ENCODE measurements at places on chromosomes 1 and 21.

GRCh38 chr1:161364332-161364731 lies 3.3 kb downstream of the CFAP126 start:
- DNase-seq, result no peak

DNA sequence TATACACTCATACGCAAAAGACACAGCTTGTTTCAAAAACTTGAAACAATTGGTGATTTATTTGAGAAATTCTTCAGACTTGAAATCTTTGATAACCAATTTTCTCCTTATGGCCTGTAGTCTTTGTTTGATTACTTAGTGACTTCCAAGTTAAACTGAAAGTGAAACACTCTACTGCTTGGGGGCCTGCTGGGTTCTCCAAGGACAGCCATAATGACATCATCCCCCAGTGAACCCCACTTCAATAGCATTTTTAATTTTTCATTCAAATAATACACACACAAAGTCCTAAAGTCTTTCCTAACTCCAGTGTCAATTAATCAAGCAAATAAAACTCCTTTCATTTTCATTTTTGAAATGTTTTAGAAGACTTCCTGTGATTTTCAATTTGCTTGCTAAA lies 59.2 kb downstream of the KRTAP19-8 start:
- DNase-seq, result no peak

DNA sequence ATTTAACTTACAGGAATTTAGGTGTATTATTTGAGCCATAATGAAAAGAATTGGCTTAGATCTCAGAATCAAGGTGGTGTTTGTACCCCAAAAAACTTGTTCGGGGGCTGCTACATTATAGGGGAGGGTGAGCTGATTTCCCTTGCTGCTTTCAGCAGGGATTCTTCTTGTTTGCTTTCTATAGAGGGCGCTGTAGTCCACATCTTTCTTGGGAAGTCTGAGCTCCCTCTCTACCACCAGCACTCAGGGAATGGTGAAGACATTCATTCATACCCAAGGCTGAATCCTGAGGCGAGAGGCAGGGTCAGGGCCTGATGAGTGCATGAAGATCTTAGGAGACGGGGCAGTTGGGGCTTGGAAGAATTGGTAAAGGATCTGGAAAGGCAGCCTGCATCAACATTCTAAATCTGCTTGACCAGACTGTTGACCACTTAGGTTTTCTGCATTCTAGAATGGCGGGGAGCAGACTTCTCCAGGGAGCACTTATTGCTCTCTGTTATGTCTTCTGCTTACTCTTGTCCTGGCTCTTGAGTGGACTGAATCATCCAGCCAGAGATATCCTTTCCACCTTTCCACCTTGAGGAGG lies 18.9 kb downstream of the SPATA46 start:
- no peak for DNase-seq

- no peak for DNase-seq
Measured at GRCh38 chr1:201496296-201496690, 10.6 kb downstream of the CSRP1 start.

GRCh38 chr1:105485207-105485606 lies 1571.3 kb upstream of the PRMT6 start:
- no peak for DNase-seq

DNA sequence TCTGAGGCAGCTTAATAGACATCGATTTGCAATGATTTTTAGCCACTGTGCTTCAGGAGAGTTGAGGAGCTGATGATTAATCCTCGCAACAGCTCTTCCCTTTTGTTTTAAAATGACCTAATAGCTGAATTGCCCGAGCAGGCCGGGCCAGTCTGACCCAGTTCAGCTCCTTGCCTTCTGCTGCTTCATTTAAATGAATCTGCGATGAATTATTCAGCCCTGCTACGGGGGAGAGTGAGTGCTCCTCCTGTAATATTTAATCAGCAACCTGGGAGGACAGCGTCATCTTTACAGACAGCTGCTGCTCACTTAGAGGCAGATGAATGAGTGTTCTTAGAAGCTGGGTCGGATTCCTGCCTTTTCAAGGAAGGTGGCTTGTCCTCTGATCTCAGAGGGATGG lies 325.1 kb downstream of the CAMTA1 start:
- no peak for DNase-seq

DNA sequence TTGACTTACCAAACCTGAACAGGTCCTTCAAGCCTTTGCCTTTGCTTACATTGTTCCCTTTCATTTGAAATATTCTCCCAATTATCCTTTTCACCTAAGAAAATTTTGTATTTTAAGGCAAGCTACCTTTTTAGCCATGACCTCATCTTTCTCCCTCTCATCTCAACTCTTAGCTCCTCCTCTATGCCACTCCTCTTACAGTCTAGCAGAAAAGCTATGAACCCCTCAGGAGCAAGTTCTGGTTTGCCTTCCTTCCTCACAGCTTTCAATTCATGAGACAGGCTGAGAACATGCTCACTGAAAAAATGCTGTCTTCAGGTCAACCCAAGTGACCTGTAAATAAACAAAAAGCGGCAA lies 8.3 kb upstream of the MUTYH start:
- DNase-seq, result no peak

GRCh38 chr1:210289248-210289647 lies 39.5 kb upstream of the HHAT start:
- no peak for DNase-seq

- no peak for DNase-seq
Measured at GRCh38 chr1:29948581-29948980, 712.3 kb downstream of the PTPRU start.

DNA sequence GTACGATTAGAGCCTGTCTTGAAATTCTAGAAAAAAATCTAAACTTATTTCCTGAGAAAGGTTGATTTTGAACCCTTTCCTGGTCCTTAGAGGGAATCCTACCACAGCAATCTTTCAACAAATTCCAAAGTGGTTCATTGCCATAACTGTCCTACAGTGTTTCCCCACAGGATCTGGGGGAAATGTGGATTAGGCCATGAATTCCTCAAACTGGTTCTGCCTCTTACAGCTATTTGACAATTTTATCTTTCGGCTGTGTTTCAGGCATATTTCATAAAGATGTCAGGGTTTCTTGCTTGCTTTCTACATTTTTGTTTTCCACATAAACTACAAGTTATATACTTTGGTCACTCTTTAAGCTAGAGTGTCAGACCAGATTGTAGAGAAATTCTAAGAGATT lies 544 bp upstream of the ZP4 start:
- DNase-seq, result no peak

DNA sequence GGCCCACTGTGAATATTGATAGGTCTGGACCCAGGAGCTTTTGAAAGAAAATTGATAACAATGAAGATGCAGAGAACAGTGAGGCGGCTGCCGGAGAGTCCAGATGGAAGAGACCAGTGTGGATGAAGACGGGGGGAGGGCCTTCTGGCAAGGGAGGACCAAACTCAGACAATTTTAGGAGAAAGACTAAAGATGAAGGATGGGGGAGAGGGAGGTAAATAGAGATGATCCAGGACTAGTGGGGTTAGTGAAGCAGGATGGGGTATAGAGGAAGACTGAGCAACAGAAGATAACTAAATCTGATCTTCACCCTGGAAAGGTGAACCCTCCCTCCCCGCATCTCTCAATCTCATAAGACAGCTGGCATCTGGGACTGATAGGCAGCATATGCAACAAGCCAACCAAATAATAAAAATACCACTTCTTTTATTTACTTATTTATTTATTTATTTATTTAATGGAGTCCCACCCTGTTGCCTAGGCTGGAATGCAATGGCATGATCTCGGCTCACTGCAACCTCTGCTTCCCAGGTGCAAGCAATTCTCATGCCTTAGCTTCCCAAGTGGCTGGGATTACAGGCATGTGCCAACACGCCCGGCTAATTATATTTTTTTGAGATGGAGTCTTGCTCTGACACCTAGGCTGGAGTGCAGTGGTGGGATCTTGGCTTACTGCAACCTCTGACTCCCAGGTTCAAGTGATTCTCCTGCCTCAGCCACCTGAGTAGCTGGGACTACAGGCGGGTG lies 10.5 kb downstream of the EIF3I start:
- no peak for DNase-seq

- DNase-seq, result no peak
Measured at GRCh38 chr1:55445416-55445815, 230.3 kb upstream of the USP24 start.

DNA sequence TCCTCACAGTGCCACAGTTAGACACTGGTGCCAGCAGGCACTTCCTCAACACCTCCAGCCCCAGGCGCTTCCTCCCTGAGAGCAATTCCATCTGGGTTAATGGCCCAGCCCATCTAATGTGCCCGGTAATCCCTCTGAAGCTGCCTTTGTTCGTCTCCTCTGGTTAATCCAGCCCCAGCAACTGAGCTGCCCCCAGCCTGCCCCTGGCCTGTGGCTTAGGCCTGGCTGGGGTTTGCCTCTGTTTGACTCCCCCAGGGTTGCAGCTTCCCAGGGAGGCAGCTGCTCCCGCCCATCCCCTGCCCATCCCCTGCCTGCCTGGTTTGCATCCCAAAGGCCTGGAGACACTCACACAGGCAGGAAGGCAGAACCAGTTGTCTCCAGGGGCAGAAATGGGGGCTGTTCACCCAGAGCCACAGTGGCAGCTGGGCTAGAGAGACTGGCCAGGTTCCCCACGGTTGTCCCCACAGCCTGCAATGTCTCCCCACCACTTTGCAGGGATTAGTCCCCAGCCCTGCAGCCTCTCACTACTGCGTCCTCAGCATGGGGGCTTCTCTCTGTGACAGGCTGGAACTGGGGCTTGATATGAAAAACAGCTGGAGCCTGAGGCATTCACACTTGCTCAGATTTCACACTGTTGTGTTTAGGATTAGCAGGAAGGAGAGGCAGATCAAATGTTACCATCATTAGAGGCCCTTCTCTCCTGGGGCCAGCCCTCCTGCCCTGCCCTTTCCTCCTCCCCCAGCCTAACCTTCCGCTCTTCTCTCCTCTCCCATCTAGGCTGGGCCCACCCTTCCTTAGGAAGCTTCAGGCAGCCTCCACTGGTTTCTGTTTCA lies 120.2 kb downstream of the TLR5 start:
- no peak for DNase-seq

DNA sequence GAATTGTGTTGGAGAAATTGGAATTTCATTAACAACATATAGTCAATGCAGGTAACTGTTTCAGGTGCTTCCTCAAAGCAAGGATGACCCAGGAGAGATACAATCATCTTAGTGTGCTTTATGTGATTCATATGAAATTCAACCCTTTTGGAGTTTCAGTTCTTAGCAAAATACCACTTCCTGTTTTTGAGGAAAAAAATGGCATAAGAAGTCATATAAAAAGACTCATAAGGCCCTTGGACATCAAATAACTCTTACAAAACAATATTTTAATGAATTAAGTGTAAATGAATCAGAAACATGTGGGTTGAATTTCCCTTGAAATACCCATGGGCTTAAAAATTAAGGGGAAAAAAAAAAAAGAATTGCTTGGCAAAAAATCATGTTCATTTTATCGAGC lies 926.6 kb downstream of the LTN1 start:
- DNase-seq, result no peak

- no peak for DNase-seq
Measured at GRCh38 chr1:38326135-38326534, 279.5 kb upstream of the POU3F1 start.

DNA sequence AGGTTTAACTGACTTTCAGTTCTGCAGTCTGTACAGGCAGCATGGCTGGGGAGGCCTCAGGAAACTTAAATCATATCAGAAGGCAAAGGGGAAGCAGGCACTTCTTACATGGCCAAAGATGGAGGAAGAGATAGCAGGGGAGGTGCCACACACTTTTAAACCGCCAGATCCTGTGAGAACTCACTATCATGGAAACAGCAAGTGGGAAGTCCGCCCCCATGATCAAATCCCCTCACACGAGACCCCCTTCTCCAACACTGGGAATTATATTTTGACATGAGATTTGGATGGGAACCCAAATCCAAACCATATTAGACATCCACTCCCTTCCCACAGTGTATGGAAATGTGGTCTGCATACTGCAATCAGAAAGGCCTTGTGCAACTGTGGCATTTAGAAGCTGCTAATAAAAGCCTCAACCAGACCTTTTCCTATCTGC lies 148.2 kb downstream of the FCRL5 start:
- DNase-seq, result no peak
